ENCODE measurements at places on chromosomes 12 and 14.

DNA sequence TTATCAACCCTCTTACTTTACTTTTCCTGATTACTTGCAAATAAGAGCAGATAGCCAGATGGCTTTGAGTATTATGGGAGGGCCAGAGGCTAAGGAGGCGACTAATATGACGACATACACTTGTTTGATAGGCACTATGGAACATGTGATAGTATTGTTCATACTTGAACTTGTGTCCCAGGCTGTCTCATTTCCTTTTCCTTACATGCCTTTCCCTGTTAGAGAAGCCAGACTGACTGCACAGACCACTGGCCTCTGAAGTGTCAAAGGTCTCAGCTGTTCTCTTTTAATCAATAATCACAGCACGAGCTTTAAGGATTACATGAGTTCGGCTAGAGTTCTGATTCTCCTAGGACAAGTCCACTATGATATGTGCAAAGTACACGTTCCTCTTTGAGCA, 326.0 kb downstream of the PRKD1 start:
- no peak for DNase-seq

- DNase-seq = no peak
Observed at GRCh38 chr12:104699489-104700190, 242.9 kb downstream of the CHST11 start.

GRCh38 chr12:44157359-44157758, 321.5 kb downstream of the TMEM117 start:
- DNase-seq = no peak

DNA sequence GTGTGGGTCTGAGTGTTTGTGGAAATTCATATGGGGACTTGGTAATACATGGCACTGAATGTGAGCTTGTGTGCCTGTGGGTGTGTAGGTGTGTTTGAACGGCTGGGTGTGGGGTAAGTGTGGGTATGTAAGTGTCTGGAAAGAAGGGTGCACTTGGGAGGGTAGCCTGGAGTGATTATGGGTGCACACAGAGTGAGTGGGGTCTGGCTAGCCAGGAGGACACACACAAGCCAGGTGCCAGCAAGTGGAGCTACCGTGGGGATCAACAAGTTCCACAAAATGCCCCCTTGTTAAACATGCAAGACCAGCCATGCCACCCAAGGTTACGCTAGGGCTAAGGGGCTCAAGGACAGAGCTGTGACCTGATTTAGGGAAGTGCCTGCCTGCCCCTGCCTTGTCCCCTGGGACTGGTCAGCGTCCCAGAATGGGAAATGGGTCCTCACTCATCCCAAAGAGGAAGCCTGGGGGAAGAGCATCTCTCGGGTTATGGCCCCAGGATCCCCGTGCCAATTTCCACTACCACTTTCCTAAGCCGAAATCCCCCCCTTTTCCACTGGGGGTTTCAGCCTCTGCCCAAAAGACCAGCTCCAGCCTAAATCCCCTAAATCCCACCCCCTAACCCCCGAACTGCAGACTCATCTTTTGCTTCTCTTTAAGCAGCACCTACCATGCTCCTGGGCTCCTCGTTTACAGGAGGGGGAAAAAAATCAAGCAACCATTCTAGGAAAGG, 118.6 kb downstream of the DICER1 start:
- DNase-seq = no peak

DNA sequence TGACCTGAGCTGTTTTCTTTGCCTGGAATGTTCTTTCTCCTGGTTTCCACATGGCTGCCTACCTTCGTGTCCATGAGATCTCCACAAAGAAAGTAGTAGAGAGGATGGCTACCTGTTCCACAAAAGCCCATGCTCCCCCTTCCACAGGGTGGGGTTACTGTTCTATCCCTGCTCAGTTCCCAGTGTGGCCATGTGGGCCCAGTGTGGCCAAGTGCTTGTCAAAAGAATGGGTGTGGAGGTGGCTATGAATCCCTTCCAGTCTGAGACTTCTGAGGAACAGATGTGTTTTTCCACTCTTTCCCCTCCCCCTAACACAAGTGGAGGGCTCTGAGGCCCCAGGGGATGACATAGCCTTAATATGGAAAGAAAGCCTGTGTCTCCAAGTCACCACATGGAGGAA, 26.2 kb upstream of the HSP90B1 start:
- DNase-seq = no peak

DNA sequence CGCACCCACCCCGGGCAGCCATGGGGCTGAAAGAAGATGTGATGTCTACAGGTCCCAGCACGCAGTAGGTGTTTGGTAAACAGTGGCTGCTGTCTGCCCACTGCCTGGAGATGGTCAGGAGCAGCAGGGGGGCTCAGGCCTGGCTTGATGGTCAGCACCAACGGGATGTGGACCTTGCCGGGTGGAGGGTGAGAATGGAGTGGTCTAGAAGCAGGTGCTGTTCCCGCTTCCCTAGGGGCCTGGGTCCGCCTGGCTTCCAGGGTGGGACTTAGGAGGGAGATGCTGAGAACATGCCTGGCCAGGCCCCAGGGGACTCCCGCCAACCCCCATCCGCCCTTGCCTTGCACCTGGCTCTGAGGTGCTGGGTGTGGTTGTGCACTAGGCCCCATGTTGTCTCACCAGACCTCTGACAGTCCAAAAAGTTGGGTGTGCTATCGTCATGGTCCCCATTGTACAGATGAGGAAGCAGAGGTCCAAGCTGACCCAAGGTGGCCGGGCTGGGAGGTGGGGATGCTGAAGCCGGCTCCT, 12.9 kb downstream of the FAM222A start:
- no peak for DNase-seq

DNA sequence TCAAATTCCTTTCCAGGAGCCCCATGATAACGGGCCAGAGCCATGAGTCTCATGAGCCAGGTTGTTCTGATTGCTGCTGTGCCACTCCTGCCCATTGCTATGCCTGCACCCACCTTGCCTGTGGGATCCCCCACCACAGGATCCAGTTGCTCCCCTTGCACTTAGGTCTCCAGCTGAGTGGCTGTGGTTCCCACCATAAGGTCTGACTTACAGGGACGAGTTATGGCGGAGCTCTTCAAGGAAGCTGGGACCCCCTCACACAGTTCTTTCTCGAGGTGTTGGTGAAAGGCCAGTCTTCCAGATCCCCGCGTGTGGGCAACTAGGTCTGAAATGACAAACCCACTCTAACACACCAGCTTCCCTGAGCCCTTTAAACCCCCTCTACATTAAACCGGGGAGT, 111.9 kb upstream of the C14orf180 start:
- no peak for DNase-seq

DNA sequence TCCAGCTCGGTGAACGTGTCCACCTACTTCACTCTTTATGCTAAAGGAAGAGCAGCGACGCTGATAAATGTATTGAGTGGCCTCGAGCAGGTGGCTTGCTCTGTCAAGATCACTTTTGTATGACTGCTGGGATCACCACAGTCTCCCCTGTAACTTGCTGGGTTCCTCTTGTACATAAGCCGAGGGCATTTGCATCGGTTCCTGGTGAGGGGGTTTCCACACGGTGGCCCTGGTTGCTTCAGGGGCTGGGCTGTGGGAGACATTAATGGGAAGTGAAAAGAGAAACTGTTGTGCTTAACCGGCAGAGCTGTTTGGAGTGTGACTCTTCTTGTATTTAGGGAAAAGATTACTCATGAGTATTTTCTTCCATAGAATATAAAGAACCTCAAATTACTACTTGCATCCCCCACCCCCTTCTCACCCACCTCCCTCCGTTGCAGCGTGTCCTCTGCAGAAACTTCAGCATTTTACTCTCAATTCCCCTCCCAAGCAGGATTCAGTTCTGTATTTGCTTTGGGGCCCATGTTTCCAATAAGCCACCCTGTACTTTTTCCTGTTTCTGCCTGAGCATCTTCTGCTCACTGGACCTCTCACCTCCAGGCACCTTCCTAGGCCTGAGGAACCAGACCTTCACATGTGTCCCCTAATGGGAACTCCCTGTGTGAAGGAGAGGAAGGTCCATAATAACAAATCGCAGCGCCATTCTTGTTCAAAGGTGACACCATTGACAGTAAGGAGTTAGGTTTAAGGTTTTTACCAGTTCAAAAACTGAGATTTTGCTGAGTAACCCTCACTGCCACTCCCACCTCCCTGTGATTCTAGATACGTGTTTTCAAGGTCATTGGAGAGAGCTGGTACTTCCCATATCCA, 187.0 kb downstream of the ETV6 start:
- peak; percentile 41 for DNase-seq

- no peak for DNase-seq
Observed at GRCh38 chr14:56172571-56172971, 54.4 kb downstream of the PELI2 start.

DNA sequence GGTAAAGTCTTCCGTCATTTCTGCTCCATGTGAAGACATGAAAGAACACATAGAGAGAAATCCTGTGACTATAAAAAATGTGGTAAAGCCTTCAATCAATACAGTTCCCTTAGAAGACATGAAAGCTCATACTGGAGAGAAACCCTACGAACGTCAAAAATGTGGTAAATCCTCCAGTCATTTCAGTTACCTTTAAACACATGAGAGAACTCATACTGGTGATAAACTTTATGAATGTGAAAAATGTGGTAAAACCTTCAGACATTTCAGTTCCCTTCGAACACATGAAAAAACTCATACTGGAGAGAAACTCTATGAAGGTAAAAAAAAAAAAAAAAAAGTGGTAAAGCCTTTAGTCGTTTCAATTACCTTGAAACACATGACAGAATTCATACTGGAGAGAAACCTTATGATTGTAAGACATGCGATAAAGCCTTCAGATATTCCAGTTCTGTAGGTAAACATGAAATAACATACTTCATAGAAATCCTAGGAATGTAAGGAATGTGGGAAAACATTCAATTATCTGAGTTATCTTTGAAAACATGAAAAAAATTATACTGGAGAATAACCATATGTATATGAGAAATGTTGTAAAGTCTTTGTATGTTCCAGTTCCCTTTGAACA, 60.4 kb downstream of the MAP4K5 start:
- DNase-seq = no peak

- no peak for DNase-seq
Observed at GRCh38 chr12:50614167-50614759, 109.5 kb downstream of the DIP2B start.

DNA sequence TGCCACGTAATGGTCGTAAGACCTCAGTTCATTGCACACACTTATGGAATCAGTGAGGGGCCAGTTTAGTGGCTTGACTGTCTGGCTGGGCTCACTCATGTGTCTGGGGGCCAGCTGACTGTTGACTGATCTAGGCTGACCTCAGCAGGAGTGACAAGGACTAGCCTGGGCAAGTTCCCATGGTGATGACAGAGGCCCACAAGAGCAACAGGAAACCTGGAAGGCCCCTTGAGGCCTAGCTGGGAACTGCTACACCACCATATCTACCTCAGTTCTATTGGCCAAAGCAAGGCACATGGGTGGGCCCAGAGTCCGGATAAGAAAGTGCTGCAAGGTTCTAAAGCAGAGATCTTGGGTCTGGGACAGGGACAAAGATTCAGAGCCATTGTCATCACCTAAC, 21.3 kb upstream of the RFLNA start:
- DNase-seq = no peak

DNA sequence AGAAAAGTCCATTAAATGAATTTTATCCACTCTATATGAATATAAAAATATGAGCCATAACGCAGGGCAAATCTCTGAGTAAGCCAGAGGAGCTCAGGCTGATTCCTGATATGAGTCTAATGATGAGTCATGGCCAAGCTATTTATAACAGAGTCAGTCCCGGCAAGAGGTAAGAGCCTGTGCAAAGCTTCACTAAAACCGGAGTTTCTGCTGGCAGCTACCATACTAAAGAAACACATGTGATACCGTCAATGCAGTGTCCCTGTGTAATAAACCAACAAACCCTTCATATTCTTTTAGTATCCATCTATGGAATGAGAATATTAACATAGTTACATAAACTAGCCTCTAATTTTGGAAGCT, 319.4 kb downstream of the KCNC2 start:
- no peak for DNase-seq

DNA sequence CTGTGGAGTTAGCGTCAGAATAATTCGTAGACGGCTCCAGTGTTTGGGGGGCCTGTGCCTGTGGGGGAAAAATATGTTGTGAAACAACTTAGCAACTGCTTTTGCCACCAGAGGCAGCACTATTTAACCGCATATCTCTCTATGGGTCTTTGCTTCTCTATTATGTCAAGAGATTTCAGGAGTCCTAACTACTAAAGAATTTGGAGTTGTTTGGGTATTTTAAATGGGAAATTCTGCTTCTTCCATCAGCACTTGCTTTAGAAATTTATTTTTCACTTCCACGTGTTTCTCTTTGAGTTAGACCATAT, 594 bp upstream of the CLEC14A start:
- no peak for DNase-seq

- DNase-seq = no peak
Observed at GRCh38 chr12:43884683-43885410, 49.0 kb downstream of the TMEM117 start.

DNA sequence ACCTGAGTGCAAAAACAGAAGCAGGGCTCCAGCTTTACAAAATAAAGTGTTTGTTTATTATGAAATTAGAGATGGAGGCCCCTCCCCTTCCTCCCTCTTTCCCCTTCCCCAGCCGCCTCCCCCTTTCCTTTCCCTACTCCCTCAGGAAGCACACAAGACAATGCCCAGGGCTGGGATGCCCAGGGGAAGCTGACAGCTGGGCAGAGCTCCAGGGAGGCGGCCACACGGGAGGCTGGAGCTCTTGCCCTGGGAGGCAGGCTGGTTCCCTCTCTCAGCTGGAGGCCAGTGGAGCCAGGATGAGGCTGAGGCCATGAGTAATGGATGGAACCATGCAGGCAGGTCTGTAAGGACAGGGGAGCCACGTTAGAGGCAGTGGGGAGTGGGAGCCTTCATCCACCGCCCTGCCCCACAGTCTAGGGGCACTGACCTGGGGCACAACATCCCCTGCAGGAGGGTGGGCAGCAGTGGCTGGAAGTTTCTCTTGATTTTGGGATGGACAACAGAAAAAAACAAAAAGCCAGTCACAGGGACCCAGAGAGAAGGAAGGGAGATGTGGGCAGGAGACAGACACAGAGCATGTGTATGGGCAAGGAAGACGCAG, 5.1 kb downstream of the PSMB11 start:
- DNase-seq = no peak

- no peak for DNase-seq
Observed at GRCh38 chr12:104784592-104784991, 173.5 kb downstream of the SLC41A2 start.

GRCh38 chr14:92794547-92794941, 439 bp downstream of the GOLGA5 start:
- DNase-seq = no peak

GRCh38 chr12:53381731-53382630, 2.0 kb downstream of the SP1 start:
- DNase-seq = peak; percentile 68

GRCh38 chr14:88616697-88617096, 53.9 kb downstream of the ZC3H14 start:
- DNase-seq = no peak
